Sigmoid colon (tissue), 7 donors: ENCODE measurements at places on chromosomes 2 and 18. TPM values are rescaled to one million over a fixed set of nuclear protein-coding genes. Genes with fewer than 3 reads are reported as not detected.

GRCh38 chr2:103462101-103462500 lies 700.3 kb downstream of the TMEM182 start:
- no peaks in the 10 kb centered on the region for H3K4me1 ChIP-seq
- H3K27ac ChIP-seq: no peak overlapping the region

DNA sequence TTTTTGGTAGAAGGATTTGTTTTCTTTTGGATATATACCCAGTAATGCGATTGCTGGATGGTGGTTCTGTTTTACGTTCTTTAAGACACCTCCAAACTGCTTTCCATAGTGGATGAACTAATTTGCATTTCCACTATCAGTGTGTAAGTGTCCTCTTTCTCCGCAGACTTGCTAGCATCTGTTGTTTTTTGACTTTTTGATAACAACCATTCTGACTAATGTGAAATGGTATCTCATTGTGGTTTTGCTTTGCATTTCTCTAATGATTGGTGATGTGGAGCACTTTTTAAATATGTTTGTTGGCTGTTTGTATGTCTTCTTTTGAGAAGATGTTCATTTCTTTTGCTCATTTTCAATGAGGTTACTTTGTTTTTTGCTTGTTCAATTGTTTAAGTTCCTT lies 260.9 kb upstream of the CWC22 start:
- no peaks in the 10 kb centered on the region for H3K27me3 ChIP-seq
- no peak overlapping the region for H3K27ac ChIP-seq
- no peak overlapping the region for H3K4me3 ChIP-seq
- no peaks in the 10 kb centered on the region for H3K4me1 ChIP-seq

- no peaks in the 10 kb centered on the region for H3K27me3 ChIP-seq
- DNase-seq: no peak
- H3K36me3 ChIP-seq: no peaks in the 10 kb centered on the region
- H3K27ac ChIP-seq: no peak overlapping the region
- no peak overlapping the region for H3K4me3 ChIP-seq
- H3K4me1 ChIP-seq: no peaks in the 10 kb centered on the region
These were observed 107.2 kb upstream of the ZNF236 start for GRCh38 chr18:76715012-76715610.

GRCh38 chr2:121529439-121530211 lies 1.1 kb upstream of the RNU4ATAC start:
- peaks cover 12% of the 10 kb centered on the region for H3K36me3 ChIP-seq
- H3K27me3 ChIP-seq: no peaks in the 10 kb centered on the region
- H3K4me3 ChIP-seq: peak overlapping the region; percentile 59

- no peak for DNase-seq
- H3K27ac ChIP-seq: peak overlapping the region; percentile 8
- H3K27me3 ChIP-seq: no peaks in the 10 kb centered on the region
- H3K4me3 ChIP-seq: no peak overlapping the region
- no peaks in the 10 kb centered on the region for H3K36me3 ChIP-seq
- H3K4me1 ChIP-seq: peaks cover 9% of the 10 kb centered on the region
These were observed 31.7 kb upstream of the ASAP2 start for GRCh38 chr2:9174771-9175437.

DNA sequence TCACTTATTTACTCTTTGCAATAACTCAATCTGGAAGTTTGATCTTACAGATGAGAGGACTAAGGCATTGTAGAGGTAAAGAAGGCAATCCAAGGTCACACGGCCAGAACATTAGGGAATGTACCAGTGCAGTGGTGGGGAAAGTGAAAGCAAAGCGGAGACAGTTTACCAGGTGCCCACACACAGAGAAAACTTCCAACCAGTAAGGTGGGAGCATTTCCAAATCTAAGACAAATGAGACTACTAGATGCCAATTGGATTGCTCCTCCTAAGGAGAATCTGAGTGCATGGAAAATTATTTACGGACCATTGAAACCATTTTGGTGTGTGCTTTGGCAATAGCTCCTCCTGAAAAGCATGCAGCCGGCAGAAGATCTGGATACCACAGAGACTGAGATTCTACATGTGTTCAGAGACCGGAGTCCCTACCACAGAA lies 34.9 kb downstream of the SLC20A1 start:
- H3K4me3 ChIP-seq: no peak overlapping the region
- no peaks in the 10 kb centered on the region for H3K36me3 ChIP-seq
- H3K27me3 ChIP-seq: no peaks in the 10 kb centered on the region
- peak overlapping the region; percentile 49 for H3K27ac ChIP-seq
- H3K4me1 ChIP-seq: peaks cover 10% of the 10 kb centered on the region

MRO gene
- 0.46 TPM for polyA plus RNA-seq

C1D gene
- 47.4 TPM for polyA plus RNA-seq

SAG gene
- not detected for polyA plus RNA-seq

RAB6C gene
- polyA plus RNA-seq: not detected

AQP12B gene
- 1.2 TPM for polyA plus RNA-seq
